ENCODE measurements at places on chromosomes 11 and 22. TPM values are rescaled to one million over a fixed set of nuclear protein-coding genes. Genes with fewer than 3 reads are reported as not detected.

C11orf52 gene
- 0.37 TPM for total RNA-seq

CARD16 gene
- 0.63 TPM for total RNA-seq

ROBO4 gene
- 1.1 TPM for total RNA-seq

PRR33 gene
- 1.1 TPM for total RNA-seq

RAB39A gene
- not detected for total RNA-seq

All from motor neuron (in vitro differentiated cells).